ENCODE measurements at places on chromosomes 3 and 15.

DNA sequence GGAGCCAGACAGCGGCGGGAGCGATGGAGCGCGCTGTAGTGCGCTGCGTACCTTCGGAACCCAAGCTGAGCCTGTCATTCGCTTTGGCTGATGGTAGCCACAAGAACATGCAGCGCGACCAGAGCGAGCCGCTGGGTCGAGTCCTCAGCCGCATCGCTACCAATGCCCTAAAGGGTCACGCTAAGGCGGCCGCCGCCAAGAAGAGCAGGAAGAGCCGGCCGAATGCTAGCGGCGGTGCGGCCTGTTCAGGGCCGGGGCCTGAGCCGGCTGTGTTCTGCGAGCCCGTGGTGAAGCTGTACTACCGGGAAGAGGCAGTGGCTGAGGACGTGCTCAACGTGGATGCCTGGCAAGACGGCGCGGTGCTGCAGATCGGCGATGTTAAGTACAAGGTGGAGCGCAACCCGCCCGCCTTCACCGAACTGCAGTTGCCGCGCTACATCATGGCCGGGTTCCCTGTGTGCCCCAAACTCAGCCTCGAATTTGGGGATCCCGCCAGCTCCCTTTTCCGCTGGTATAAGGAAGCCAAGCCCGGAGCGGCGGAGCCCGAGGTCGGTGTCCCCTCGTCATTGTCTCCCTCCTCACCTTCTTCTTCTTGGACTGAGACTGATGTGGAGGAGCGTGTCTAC is 498 bp downstream of the PDE12 start:
- DNase-seq, result no peak

GRCh38 chr15:69474291-69474690 is 21.7 kb downstream of the RPLP1 start:
- no peak for DNase-seq

GRCh38 chr3:9881441-9881840 is 1.4 kb upstream of the CIDEC start:
- DNase-seq, result no peak

GRCh38 chr15:51580982-51581381 is 41.6 kb downstream of the DMXL2 start:
- no peak for DNase-seq

- no peak for DNase-seq
Measured at GRCh38 chr3:61155701-61156292, 95.5 kb downstream of the FHIT start.

DNA sequence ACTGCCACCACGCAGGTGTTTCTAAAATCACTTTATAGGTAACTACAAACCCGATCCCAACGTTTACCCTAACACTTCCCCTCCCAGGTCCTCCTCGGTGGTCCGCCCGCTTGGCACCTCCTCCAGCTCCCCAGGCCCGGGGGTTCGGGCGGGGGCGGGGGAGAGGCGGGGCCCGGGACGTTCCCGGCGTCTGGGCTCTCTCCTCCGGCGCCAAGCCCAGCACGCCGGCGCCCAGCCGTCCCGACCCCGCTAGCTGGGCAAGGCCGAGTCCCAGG is 562 bp downstream of the CGGBP1 start:
- no peak for DNase-seq

DNA sequence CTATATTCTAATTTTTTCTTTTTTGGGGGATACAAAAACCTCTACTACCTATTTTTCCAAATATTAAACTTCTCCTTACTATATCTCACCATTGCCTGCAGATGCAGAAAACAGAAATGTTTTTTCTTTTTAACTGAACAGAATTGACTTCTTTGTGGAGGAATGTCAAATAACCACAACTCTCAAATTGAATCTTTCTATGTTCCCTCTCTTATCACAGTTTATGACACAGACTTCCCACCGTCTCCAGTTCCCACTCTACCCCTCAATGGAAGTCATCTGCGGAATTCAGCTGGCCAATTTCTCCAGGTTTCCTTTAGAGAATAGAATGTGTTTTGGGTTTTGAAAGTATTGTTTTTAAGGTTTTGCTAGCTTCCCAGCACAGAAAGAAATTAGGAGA is 77.0 kb downstream of the NR2F2 start:
- no peak for DNase-seq

GRCh38 chr15:40550341-40551037 is 14.4 kb downstream of the CCDC32 start:
- DNase-seq, result no peak

DNA sequence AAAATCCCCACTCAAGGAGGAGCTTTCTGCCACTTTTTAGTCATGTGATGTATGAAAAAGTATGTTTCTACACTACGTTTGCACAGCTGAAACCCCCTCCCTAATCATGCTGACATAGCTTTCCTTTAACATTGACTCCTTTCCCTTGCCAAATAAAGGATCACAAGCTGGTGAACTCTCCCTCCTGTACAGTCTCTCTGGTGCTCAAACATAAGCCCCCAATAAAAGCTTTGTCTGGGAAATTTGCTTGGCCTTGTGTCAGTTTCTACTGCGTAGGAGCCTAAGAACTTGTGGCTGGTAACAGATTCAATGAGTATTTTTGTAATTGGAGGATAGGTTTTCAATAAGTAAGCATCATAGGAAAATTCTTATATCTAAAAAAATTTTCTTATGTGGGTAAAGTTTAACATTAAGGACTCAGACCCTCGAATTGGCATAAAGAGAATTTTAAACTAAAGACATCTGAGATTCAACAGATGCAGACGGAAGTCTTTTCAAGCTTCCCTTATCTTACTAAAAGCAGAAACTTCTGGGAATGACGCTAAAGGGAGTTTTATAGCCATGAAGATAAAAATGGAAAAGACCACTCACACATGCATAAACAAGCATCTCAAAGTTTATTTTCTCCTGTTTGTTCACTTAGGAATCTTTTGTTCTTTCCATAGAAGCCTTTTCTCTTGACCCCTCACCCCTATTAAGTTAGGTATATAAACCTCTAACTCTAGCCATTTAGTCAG is 44.1 kb upstream of the P2RY1 start:
- DNase-seq, result no peak

- DNase-seq, result no peak
Measured at GRCh38 chr3:39809181-39809994, at the start of gene MYRIP. MYRIP (plus strand) TSS chr3:39809609; CDS start chr3:39900817, 91,208 bp downstream.

- DNase-seq, result no peak
Measured at GRCh38 chr15:44861917-44862316, 94.6 kb upstream of the TERB2 start.

GRCh38 chr3:178103140-178103539 is 433.1 kb upstream of the KCNMB2 start:
- DNase-seq, result no peak

DNA sequence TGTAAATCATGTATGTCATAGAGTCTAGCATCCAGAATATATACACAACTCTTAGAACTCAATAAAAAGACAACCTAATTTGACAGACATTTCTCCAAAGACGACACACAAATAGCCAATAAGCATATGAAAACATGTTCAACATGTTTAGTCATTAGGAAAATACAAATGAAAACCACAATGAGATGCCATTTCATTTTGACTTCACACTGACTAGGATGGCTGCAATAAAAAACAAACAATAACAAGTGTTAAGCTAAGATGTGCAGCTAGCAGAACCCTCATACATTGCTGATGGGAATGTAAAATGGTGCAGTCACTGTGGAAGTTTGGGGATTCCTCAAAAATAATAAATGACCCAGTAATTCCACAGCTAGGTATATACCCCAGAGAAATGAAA is 16.4 kb downstream of the SPG11 start:
- DNase-seq, result no peak

- no peak for DNase-seq
Measured at GRCh38 chr3:66253790-66254620, 33.2 kb downstream of the SLC25A26 start.

GRCh38 chr3:2643606-2644005 is 466.6 kb downstream of the IL5RA start:
- DNase-seq, result no peak
